ENCODE measurements at places on chromosomes 11 and 22.

- DNase-seq = no peak
Measured at GRCh38 chr22:24112188-24112587, 69.1 kb upstream of the SUSD2 start.

DNA sequence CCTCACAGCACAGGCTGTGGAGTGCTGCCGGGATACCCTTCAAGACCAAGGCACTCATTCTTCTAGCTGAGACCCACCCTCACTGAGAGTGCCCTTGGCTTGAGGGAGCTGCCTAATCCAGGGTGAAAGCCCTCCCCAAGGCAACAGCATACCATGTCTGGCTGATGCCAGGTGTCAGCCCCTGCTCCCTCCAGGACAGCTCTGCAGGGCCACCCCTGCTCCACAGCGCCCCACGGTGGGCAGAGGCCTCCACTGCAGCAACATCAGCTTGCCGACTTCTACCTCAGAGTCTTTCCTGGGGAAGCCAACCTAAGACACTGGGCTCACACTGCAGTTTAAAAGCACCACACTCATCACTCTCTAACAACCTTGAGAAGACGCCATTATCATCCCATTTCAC is 29.0 kb downstream of the TTLL1 start:
- DNase-seq = peak; percentile 6

DNA sequence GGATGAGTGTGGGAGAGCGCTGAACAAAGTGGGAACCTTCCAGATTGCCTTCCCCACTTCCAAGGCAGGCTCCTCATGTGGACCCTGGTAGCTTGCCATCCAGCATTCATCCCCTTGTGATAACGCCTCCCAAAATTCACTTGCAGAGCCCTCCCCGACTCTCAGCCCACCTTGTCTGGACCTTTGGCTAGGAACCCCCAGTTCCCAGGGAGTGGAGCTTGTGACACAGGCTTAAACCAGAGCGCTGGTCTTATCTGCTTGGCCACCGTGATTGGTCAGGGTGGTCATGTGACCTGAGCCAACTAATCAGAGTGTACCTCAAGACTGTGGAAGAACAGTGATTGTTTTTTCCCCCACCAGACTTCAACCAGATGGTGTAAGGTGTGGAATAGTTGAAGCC is 9.6 kb upstream of the SLC35C1 start:
- no peak for DNase-seq

- DNase-seq = no peak
Measured at GRCh38 chr11:65152122-65152521, 17.8 kb upstream of the SYVN1 start.

GRCh38 chr22:50578776-50579310 is 616 bp upstream of the CPT1B start:
- no peak for DNase-seq

DNA sequence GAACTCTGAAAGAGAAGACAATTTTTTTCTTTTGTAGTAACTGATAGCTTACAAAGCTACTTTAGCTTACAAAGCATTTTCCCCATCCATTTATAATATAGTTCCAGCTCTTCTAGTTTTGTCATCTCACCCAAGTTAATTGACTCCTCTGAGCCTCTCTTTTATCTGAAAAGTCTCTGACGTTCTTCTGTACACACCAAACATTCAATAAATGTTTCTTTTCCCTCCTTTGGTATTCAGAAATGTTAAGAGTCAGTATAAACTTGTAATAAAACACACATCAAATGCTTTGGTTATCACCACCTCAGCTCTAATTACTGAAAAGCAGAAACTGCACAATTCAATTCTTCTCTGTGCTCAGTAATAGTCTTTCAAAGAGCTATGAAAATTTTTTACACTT is 5.9 kb downstream of the CCDC90B start:
- no peak for DNase-seq

DNA sequence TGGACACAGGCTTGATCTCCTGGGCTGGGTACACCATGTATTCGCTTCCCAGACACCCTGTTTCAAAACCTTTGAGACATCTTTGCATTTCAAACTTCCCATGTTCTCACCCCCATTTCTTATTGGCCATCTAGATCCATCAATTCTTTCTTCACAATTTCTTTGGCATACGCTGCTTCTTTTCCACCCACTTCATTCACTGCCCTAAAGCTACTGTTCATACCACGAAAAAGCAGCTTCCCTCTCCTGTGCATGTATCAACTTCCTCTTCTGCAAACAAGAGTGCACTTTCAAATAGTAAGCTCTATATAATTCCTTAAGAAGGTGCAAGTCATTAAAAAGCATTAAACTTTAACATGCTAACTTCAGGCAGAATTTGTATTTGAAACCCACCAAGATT is 21.4 kb downstream of the UVRAG start:
- DNase-seq = no peak

DNA sequence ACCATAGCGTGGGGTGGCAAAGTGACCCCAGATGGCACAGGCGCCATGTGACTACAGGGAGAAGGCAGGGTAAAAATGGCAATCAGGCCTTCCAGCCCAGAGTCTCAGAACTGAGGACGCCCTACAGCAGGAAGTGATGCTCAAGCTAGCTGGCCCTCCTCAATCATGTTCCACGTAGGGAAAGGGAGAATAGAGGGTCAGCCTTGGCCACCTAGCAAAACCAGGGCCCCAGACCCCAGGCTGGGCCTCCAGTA is 978 bp upstream of the ANKRD13D start:
- no peak for DNase-seq

DNA sequence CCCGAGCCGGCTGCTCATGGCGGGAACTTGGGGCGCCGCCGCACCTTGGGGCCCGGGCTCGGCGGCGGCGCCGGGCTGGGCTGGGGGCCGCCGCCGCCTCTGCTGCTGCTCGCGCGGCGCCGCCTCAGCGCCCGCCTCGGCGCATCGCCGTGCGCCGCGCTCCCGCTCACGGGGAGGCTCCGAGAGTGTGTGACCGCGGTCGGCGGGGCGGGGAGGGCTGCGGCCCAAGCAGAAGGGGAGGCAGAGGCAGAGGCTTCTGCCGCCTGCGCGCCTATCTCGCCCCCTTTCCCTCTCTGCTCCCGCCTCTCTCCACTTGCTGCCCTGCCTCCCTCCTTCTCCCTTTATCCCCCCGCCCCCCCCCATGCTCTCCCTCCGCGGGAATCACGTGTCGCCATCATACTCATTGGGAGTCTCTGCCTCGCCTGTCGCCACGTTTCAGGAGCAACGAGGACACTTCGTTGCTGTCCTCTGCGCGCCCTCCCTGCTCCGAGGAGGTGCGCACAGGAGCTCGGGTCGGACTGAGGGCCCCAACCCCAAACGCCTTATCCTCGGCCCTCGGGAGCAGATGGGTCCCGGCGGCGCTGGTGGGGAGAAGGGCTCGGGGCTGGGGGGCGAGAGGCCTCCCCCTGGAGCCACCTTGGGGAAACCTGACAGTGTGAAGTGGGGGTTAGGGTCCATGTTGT is at the start of gene GUCY1A2:
Gene GUCY1A2 (minus strand): TSS at position 258 of the 683 bp plus-strand sequence. CDS start 421 bp downstream, outside the sequence.
- DNase-seq = no peak

- no peak for DNase-seq
Measured at GRCh38 chr11:73230931-73231330, 12.8 kb downstream of the P2RY2 start.

- no peak for DNase-seq
Measured at GRCh38 chr11:126592496-126593410, 237.3 kb downstream of the ST3GAL4 start.

- no peak for DNase-seq
Measured at GRCh38 chr11:117620086-117620485, 176.9 kb downstream of the DSCAML1 start.

DNA sequence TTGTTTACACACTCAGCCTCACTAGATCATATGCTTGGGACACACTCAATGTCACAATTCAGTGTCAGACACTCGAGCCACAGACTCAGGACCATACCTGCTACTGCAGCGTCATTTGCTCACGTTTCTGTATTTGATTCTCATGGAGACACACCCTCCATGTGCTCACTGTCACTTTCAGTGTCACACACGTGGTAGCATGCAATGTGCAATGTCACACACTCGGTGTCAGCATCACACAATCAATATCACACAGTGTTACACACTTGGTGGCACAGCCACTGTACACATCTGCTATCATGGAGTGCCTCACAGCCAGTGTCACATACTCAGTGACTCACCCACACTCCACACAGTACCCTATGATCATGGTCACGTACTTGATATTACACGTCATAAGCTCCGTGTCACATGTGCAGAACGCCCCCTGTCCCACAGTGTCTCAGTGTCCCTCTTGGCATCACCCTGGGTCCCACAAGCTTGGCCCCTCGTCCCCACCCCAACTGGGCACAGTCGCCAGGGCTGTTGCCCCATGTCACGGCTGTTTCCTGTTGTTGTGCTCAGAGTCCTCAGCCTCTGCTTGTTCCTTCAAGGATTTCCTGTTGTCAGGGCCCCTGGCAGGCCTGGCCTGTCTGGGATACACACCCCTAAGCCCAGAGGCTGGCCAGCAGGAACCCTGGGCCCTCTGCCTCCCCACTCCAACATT is 49.6 kb downstream of the PDE2A start:
- no peak for DNase-seq

- DNase-seq = no peak
Measured at GRCh38 chr22:37507731-37508130, 11.5 kb downstream of the CARD10 start.

- no peak for DNase-seq
Measured at GRCh38 chr22:42973536-42973881, 41.4 kb downstream of the PACSIN2 start.

GRCh38 chr11:17607591-17608570 is 60.8 kb downstream of the OTOG start:
- DNase-seq = no peak

- no peak for DNase-seq
Measured at GRCh38 chr11:11552529-11553087, 69.2 kb downstream of the GALNT18 start.

- no peak for DNase-seq
Measured at GRCh38 chr11:47768101-47768612, 1.0 kb upstream of the FNBP4 start.

- DNase-seq = no peak
Measured at GRCh38 chr11:117819096-117820040, 5.2 kb downstream of the FXYD2 start.

GRCh38 chr11:117799634-117800033 is 2.6 kb upstream of the DSCAML1 start:
- no peak for DNase-seq

DNA sequence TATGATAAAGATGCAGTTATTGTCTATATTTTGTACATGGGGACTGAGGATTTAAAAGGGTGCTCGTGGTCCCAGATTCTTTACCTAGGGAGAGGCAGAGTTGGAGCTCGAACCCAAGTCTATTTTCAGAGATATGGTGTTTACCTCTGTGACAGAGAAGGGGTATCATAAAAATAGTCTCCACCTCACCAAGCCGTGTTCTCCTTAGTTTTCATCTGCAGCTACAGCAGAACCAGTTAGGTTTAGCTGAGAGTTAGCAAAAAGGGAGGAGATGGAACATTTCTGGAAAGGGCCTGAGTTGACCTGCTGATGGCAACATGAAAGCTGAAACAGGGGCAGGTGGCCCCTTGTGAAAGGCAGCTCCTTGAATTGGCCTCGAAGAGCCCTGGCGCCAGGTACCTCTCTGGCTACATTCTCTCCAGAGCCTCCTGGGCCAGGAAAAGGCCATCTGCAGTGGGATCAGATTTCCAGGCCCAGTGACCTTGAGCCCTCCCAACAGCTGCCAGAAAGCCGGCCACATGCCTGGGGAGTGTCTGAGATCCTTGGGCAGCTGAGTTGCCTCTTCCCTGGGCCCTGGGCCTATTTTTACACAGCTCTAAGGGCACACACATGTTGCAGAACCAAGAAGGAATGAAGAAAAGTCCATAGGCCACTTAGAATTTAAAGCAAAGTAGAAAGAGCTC is 136.6 kb downstream of the NAV2 start:
- no peak for DNase-seq

DNA sequence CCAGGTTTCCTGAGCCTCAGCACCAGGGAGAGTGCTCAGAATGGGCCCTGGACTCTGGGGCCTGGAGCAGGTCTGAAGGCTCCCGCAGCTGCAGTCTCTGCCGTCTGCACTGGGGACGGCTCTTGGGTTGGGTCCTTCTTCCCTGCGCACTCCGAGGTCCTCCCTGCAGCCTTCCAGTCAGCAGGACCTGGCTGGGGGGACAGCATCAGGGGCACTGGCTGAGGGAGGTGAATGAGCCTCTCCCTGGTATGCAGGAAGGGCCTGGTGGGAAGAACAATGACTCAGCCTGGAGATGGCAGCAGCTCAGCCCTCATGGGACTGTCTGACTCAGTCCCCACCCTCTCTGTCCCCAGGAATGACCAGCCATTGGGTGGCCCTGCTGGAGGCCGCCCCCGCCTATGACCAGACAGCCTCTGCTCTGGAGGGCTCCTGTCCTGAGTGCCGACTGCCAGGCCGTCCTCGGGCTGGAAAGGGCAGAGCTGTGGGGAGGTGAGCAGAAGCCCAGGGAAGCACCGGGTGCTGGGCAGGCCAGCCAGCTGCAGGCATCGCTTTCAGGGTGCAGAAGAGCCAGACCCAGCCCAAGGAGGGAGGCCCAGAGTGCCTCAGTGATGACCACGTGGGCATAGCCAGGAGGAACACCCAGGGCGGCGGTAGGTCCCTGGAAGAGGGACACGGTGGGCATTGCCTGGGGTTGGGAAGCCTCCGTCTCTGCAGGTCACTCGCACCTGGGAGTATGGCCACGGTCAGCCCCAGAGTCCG is 455.0 kb downstream of the BRD1 start:
- DNase-seq = no peak

GRCh38 chr11:69088676-69089146 is 40.0 kb downstream of the TPCN2 start:
- peak; percentile 60 for DNase-seq

DNA sequence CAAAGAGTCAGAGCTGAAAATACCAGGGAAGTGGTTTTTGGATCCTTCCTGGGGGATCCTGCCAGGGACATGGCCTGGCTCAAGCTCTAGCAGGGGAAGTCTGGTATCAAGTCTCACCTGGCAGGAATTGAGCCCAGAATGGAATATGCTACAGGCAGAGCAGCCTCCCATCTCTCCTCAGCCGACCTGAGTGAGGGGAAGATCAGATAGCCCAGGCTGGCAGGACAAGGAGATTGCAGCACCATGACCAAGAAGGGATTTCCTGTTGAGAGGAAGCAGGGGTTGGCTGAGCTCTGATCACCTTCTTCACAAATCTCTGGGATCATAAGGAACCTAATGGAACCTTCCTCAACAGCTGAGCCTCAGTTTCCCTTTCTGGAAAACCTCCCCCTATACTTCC is 13.0 kb downstream of the OAF start:
- DNase-seq = no peak

DNA sequence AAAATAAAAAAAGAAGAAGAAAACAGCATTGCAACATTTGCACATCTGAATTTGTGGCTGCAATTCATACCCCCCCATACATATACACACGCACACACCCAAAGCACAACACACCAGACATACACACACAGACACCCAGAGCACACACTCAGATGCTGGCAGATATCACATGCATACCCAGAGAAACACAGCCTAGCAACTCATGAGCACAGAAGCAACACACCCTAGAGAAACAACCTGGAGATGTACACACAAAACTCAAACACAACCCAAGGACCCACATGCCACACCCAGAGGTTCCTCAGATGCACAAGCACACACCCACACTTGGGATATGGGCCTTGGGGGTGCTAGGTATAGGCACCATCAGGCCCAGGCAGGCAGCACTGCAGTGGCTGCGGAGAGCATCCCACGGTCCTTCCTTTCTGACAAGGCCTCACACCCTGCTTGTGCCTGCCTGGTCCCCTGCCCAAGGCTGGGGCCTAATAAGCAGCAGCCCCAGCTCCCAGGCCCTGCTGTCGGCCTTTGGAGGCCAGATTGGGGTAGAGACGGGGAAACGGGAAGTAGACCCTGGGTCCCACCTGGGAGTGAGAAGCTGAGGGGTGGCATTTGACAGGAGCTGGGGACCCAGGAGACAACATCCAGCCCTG is 3.1 kb downstream of the CST6 start:
- DNase-seq = no peak
